ENCODE measurements at places on chromosomes 7 and 10.

- DNase-seq: no peak
Observed at GRCh38 chr10:4941540-4942330, 21.5 kb upstream of the AKR1C1 start.

DNA sequence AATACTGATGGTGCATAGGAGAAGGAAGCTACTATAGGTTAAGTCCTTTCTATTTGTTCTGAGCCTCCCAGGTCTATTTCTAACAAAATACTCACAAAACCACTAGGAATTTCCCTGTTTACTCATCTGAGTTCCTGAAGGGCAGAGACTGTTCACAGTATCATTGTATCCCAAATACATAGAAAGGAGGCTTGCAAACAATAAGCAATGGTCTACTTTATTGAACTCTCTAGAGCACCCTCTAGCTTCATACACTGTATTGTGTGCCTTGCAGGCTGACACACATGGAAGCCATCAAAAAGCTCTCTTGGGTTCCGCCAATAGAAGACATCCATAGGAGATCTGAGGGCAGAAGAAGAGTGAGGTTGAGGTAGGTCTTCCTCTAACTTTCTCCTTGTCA, 826.1 kb downstream of the GRM8 start:
- no peak for DNase-seq

DNA sequence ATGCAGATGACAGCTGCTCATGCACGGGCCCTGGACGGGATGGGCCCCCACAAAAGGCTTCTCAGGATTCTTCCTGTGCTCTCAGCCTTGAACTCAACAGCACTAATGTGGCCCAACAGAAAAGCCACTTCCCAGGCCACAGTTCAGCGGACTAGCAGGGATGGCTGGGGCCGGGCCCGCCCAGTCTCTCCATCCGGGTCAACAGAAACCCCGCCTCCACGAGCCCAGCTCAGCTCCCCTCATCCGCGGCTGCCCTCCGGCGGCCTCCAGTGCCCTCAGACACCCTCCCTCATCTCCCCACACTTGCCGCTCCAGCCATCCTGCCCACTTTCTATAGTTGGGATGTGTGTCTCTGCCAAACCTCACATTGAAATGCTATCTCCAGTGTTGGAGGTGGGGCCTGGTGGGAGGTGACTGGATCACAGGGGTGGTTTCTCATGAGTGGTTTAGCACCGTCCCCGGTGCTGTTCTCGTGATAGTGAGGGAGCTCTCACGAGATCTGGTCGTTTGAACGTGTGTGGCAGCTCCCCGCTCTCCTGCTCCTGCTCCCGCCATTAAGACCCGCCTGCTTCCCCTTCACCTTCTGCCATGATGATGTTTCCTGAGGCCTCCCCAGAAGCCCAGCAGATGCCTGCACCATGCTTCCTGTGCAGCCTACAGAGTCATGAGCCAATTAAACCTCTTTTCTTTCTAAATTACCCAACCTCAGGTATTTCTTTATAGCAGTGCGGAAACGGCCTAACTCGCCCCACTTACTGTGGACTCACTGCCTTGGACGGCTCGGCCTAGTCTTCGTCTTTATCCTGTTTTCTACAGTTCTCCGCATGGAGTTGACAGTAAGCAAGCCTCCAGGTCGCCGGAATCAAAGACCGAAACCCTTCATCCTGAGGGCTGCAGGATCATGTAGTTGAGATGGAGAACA, 169.9 kb upstream of the RNF32 start:
- DNase-seq: no peak

- no peak for DNase-seq
Observed at GRCh38 chr10:93075369-93076221, 1.9 kb downstream of the CYP26A1 start.

DNA sequence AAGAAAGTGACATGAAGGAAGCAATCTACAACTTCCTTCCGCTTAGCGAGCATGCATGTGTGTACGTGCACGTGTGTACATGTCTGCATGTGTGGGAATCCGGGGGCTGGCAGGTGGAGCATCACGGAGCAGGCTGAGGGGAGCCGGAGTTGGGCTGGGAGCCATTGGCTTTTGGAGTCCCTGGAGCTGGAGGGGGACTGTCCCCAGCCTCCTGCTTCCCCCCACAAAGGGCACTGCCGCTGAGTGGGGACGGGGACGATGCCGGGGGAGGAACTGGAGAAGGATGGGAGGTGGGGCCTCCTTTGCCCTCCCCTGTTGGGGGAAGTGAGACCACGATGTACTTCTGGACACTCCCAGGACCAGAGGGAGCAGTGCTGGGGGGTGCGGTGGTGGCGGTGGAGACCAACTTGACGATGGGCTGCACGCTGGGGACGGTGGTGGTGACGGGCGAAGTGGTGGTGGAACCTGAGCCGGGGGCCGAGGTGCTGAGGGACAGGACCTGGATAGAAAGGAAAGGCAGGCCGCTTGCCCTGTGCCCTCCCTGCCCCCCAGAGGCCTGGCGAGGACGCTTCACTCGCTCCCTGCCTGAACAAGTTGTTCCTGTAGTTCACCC, 5.8 kb downstream of the AP4M1 start:
- DNase-seq: no peak

- no peak for DNase-seq
Observed at GRCh38 chr10:63553031-63553430, 31.8 kb downstream of the REEP3 start.

GRCh38 chr7:24829787-24830186, 72.5 kb upstream of the GSDME start:
- no peak for DNase-seq

- DNase-seq: no peak
Observed at GRCh38 chr7:80510021-80510420, 1.8 kb downstream of the GNAT3 start.

GRCh38 chr10:26801831-26802230, 58.9 kb downstream of the ABI1 start:
- DNase-seq: no peak

GRCh38 chr7:34991938-34992840, 45.1 kb downstream of the DPY19L1 start:
- no peak for DNase-seq

DNA sequence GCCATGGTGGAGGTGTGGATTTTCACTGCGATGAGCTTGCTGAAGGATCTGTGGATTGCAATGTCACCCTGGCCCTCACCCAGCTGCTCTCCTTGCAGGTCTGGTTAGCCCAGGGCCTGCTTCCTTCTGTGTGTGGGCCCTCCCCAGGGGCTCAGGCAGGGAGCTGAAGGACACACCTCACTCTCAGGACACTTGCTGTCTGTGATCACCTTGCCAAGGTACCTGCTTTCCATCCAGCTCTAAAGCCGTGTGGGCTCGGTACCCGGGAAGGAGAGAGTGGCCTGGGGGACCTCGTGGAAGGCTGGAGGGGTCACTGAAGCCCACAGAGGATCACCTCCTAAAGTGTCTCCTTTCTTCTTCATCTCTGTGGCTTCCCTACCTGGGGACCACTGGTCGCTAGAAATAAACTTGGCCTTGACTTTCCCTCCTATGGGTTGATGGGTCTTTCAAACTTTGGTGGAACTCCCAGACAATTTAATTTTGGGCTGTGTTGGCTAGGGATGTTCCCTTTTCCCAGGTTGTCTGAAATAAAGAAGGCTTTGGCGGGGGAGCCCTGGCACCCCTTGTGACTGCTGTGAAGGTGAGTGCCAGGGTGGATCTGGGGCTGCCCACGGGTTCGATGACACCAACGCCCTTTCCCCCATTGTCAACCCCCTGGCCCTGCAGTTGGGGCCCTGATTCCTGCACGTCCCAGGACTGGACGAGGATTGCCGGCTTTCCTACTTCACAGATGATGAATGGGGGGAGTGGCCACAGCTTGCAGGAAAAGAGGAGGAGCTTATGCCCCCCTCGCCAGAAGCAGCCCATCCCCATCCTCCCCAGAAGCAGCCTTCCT, 331.0 kb downstream of the ADARB2 start:
- no peak for DNase-seq

Measured in activated CD4-positive, alpha-beta T cell treated with anti-CD3 and anti-CD28 coated beads for 1 hour (primary cell).